ENCODE measurements at places on chromosomes 7 and 10.

- DNase-seq, result no peak
These were observed 85.1 kb upstream of the FRMD4A start for GRCh38 chr10:14415676-14416307.

GRCh38 chr7:129728875-129729467, 117.5 kb downstream of the NRF1 start:
- DNase-seq, result no peak

DNA sequence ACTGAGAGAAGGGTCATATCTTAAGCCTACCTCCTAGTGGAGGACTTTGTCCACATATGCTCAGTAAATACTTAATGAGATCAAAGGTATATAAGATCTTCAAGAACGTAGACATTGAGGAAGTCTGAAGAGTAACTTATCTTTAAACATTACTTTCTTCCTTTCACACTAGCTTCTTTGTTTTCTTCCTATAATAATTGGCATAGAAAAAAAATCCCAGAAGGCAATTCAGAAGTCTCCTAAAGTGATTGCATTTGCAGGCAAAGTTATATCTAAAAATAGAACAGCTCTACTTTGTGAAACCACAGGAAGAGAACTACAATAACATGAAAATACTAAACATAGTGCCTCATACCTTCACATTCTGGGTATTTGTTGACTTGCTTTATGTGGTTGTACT, 150.4 kb downstream of the PPP1R3A start:
- no peak for DNase-seq

DNA sequence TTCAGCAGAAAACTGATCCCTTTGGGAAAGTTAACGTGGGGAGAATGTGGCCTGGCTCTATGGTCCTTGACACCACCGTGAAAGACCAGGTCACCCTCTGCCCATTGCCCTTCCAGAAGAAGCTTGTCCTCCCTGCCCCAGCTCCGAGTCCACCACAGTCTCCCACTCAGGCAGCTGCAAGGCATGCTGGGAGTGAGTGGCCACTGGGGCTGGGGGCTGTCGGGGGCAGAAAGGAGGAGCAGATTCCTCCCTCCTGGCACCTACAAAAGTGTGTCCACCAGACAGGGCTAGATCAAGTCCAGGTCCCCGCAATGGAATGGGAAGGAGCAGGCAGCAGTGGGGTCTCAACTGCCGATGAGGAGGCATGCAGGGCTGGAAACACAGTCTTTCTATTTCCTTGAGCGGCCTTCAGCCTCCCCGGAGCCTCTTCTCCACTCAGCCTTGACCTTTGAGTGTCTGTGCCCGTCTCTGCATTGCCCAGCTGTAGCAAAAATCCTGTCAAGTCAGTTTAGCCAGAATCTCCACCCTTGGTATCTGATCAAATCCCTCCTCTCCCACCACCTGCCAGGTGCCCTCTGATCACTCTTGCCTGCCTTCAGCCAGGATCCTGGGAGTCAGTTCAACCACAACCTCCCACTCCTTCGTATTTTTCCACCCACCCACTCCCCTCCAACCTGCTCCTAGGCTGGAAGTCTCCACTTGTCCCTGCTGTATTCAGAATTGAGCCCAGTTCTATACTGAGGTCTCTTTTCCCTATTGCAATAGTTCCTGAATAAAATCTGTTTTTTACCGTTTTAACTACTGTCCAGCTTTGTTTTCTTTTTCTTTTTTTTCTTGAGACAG, 6.9 kb upstream of the ZNF316 start:
- DNase-seq, result no peak

GRCh38 chr10:99979066-99979685, 30.6 kb downstream of the DNMBP start:
- DNase-seq, result no peak

DNA sequence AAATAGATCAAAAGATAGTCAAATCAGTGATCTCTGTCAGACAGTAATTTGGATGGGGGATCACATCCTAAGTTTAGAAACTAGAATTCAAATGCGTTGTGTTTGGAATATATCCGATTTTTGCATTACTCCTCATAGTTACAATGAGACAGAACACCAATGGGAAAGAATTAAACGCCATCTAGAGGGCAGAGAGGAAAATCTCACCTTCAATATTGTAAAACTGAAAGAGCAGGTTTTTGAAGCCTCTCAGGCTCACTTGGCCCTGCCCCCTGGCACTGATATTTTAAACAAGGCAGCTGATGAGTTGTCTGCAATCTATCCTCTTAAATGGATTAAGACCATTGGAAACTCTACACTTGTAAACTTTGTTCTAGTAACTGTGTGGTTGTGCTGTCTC, 17.7 kb downstream of the FRG2B start:
- peak; percentile 59 for DNase-seq

GRCh38 chr10:122126763-122127659, 138.0 kb downstream of the TACC2 start:
- DNase-seq, result peak; percentile 94

DNA sequence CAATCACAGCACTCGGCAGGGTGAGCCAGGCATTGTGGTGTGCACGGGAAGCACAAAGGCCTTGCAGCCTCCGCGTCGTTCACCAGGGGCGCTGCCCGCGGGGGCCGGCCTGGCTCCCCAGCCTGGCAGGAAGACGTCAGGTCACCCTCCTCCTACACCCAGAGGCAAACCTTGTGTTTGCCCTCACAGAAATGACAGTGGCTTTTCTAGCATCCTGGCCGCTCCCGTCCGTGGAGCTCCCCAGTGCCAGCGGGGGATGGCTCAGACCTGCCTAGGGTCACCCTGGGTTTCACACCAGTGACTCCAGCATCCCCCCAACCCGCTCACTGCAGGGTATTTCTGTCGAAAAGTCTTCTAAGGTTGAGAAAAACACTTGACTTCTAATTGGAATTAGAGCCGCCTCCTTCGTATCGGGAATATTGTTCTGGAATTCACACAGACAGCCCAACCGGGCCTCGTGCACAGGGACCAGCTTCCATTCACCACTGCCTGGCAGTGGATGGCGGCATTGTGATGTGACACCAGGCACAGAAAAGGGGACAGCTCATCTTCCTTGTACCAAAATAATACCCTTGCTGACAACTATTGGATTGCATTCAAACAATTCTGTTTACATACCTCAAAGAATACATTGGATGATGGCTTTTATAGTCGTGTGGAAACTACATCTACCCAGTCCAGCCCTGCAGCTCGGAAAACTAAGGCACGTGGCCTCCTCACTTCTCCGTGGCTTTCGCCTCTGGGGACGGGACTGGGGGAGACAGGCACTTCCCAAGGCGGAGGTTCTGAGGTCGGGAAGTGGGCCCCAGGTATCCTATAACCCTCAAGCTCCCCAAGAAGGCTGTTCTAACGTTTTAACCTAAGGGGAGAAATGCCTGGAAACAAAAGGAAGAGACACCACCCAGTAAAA, 109.0 kb downstream of the EBF3 start:
- no peak for DNase-seq

DNA sequence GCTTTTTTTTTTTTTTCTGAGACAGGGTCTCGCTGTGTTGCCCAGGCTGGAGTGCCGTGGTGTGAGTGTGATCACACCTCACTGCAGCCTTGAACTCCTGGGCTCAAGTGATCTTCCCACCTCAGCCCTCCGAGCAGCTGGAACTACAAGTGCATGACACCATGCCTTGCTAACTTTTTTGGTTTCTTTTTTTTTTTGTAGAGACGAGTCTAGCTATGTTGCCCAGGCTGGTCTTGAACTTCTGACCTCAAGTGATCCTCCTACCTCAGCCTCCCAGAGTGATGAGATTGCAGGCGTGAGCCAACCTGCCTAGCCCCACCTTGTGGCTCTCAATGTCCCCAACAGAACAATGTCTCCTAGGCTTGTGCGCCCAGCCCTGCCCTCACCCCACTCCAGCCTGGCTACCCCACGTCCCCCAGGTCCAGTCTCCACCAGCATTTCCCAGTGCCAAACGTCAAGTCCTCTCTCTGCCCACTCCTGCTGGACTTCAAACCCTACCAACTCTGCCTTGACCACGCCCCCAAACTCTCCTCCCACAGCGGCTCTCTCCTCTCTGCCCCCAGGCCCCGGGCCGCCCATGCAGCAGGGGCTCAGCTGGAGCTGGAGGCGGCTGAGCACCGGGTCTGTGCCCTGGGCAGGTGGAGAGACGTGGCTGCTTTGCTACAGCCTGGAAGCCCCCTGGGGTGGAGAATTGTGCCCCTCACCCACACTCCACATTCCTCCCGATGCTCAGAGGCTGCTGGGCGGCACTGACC, 18.9 kb downstream of the BHLHA15 start:
- DNase-seq, result no peak

- DNase-seq, result peak; percentile 83
These were observed 39.6 kb downstream of the COL26A1 start for GRCh38 chr7:101402081-101402779.

- no peak for DNase-seq
These were observed 379.0 kb downstream of the SORCS1 start for GRCh38 chr10:106785528-106785927.

GRCh38 chr7:71860572-71860971, 551.6 kb downstream of the CALN1 start:
- DNase-seq, result no peak

- DNase-seq, result no peak
These were observed 1.1 kb downstream of the ALOX5 start for GRCh38 chr10:45375101-45375500.

DNA sequence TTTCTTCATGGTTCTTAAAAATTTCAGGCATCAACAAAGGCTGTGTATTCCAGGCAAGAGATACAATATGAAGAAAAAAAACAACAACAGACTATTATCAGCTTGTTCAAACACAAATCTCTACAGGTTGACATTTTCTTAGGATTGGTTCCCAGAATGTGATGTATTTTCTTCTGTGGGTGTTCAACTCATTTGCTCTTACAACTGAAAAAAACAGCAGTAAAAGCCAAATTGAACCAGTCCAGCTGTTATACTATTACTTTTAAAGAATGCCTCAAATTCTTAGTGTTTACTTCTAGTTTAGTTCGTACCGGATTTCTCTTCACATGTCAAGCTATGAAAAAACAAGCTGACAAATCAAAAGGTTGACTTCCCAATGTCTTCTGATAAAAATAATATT, 60.7 kb downstream of the CNTNAP2 start:
- DNase-seq, result no peak
